ENCODE measurements at places on chromosomes 16 and 17.

DNA sequence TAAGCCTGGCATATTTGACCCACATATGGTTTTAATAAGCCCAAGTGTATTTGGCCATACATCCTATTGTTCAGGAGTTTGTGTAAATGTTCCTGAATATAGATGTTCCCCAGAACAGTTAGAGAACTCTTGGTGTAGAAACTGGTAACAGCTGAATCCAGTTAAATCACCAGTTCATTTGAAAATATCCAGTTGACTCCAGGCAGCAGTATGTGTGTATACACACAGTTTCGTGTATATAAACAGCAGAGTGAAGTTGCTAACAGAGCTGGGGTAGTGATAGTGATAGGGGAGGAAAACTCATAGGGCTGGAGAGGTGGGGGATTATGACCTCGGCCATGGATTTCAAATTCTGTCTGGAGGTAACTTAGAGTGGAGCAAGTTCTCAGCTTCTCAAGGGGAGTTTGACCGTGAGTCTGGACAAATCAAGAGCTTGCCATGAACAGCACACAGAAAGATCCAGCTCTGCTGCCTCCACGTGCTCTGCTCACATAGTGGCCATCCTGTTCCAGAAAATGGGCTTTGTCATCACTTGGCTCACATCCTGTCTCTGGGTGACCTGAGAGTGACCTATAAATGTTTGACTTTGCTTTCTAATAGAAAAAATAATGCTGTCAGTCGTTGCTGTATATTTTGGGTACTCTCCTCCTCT, 30.6 kb upstream of the MMD start:
- no peak for DNase-seq

GRCh38 chr16:58789351-58789750, 55.2 kb upstream of the GOT2 start:
- DNase-seq = no peak

DNA sequence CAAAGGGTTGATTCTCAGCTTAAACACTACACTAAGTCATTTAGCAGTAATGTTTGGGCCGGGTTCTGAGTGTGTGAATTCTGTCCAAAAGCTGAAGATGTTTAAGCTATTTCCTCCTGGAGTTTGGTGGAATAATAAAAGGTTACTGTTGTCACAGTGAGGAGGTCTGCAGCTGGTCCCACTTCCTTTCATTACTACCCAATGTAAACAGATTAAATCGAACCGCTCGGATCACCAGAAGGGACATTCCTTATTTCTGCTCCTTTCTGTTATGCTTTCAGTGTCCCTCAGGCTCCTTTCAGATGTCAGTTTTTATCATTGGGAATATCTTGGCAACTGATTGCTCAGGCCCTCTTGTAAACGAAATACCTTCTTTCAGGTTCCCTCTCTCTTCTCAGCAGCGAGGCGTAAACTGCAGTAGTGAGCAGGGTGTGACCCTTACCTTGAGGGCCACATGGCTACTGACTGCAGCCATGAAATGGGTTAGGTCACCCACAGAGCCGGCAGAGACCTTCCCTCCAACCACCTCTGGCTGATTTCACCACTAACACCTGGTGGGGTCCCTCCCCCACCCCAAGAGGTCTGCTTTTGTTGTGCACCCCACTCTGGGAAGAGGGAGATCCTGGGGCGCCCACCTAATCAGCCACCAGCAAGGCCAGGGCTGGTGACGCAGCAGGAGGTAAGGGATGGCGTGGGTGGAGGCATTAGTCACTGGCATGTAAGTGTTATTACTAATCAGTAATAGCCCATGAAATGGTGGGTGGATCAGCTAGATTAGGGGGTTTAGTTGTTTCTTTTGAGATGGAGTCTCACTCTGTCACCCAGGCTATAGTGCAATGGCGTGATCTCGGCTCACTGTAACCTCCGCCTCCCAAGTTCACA, 117.6 kb downstream of the VPS53 start:
- DNase-seq = peak; percentile 42

GRCh38 chr16:88700636-88701482, 5.3 kb downstream of the RNF166 start:
- DNase-seq = peak; percentile 98

DNA sequence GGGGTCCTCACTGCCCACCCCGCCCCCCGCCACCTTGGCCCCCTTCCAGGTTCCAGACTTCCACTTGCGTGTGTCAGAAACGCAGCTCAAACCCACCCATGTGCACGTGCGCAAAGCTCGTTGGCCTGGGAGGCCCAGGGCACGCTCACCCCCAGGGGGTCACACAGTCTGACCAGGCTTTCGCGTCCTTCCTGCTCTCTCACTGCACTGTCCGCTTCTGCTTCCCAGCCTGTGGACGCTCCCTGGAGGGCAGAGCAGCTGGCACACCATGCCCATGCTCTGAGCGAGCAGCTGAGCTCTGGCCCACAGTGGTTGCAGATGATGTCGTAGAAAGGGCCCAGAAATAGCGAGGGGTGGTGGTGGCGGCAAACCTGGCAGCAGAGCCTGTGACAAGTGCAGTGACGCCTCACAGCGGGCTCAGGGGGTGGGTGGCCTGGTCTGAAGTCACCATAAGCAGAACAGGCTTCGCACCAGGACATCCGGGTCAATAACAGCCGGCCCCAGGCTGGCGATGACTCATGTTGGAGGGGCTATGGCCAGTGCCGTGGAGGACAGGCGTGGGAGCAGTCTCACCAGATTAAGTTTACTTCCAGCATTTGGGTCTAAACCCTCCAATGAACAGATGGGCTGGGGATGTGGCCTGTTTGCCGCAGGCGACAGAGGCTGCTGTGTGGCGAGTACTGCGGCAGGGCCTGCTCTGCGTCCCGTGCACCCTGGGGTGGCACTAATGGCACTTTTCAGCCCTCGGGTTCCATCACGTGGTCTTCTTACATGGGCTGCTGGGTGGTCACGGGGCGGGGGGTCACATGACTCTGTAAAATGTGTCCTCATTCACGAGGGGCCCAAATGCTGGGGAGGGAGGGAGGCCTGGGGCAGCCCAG, 49.0 kb downstream of the NT5M start:
- DNase-seq = no peak

DNA sequence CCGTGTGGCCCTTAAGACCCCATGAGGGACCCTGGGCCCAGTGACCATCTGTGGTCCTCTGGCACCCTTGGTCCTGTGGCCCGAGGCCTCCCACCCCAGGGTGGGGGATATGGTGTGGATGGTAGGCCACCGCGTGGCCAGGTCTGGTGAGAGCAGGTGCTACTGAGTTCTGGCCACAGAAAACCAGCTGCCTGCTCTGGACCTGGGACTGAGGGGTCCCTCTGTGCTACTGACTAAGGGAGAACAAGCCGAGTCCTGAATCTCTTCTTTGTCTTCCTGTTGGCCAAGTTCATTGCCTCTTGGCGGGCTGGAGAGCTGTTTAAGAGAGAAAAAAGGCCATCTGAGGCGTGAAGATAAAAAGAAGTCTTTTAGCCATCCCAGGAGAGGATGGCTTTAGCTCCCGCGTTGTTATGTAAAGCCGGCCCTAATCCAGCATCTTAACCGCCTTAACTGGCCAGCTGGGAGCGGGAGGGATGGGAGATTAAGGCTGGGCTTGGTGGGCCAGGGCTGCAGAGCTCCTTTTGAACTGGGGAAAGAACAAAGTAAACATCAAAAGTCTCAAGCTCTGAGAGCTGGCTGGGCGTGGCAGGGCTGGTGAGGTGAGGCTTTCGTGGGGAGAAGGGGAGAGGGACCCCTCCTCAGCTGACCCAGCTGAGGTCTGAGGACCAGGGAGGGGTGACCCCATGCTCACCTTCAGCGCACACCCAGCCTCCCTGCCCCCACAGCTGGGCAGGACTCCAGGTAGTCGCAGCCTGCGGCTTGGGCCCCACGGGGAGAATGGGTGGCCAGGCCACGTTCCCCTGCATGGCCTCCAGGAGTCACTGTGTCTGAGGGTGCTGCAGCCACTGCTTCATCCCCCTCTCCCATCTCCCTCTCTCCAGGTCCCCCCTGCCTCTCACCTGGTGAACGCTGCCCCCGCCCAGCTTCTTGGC, 62.4 kb downstream of the NKD1 start:
- no peak for DNase-seq

DNA sequence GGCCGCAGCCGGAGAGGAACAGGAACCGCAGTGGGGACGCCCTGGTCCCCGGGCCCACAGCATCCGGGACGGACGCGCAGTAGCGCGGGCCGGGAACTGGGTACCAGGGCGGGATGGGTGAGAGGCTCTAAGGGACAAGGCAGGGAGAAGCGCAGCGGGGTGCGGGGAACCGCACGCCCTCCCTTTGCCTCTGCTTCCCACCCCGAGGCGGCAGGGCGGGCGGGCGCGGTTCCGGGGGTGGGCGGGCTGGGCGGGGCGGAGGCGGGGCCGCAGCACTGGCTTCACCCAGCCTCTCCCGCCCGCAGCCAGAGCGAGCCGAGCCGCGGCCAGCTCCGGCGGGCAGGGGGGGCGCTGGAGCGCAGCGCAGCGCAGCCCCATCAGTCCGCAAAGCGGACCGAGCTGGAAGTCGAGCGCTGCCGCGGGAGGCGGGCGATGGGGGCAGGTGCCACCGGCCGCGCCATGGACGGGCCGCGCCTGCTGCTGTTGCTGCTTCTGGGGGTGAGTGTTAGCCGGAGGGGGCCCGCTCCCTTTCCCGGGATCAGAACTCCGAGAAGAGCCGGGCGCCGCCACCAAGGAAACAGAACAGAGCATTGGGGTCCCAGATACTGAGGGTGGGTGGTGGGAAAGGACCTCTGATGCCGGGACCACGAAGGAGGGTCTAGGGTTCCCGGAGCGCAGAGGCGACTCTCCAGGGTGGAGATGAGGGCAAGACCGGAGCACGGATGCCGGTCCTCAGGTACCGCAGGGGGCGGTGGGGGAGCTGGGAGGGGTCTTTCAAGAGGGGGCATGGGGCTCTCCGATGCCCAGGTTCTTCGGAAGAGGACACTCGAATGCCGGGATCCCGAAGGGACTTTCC, at the start of gene NGFR:
Gene NGFR, plus strand, starts transcription at position 308 of the 856 bp plus-strand sequence. Its CDS starts 125 bp downstream, at position 433.
- peak; percentile 55 for DNase-seq

GRCh38 chr16:49637933-49638672, 217.8 kb downstream of the ZNF423 start:
- no peak for DNase-seq

- DNase-seq = no peak
These were observed 27.2 kb downstream of the HEATR9 start for GRCh38 chr17:35841505-35841904.

DNA sequence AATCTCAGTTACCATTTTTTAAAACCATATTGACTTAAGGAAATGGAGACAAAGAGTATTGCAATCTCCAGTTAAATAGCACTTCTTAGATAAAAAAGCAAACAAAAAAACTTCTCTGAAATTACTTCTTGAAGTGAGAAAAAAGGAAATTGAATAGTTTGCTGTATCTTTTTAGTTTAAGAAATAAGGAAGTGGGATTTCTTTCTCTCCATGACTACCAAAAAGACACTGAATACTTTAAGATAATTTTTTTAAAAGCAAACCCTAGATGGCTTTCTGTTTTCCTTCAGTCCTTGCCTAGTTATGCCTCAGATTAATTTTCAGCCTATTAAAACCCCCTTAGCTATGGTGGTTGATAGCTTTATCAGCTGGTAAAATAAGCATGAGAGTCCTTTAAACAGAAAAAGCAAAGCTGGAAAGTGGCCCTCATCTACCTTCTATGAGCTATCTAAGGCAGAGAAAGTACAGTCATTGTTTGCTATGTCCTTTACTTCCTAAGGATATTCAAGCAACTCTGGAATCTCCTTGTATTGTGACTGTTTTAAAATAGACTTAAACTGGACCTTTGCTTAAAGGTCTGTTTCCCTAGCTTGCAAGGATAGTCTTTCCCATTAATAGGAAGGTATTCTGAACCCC, 28.6 kb downstream of the TPPP3 start:
- DNase-seq = no peak

DNA sequence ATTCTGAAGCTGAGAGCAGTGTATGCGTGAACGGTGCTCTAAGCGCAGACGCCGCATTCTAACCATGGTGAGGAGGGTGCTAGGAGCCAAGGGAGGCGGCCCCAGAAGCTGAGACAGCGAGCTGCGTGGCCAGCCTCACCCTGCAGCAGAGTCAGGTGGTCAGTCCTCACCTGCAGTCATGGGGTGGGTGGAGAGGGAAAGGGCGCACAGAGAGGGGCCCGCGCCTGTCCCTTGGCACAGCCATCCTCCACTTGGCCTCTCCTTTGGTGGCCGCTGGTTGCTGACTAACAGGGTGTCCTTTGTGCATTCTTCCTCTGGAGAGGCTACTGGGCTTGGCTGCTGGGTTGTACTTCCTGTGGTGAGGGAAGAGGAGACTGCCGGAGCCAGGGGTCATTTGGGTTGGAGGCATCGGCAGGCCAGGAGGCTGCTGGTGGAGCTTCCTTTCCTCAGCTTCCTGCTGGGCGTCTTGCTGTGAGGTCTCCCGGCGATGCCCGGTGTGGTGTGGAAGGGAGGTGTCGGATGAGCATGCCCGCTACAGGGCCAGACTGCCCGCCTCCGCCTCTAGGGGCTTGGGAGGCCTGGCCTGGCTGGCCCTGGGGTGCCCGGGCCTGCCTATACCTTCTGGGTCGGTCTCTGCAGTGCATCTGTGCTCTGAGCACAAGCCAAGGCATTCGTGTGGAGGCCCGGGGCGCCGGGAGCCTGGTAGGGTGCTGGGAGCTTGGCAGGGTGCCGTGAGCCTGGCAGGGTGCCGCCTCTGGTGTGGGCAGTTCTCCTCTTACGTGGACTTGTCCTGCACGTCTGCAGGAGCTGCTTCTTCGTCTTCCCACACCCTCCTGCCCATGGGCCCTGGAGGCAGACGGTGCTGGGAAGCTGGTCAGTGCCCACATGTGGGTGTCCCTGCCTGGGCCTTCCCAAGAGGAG, 17.4 kb downstream of the RNF213 start:
- DNase-seq = no peak

- no peak for DNase-seq
These were observed 13.4 kb upstream of the RFFL start for GRCh38 chr17:35076874-35077273.

DNA sequence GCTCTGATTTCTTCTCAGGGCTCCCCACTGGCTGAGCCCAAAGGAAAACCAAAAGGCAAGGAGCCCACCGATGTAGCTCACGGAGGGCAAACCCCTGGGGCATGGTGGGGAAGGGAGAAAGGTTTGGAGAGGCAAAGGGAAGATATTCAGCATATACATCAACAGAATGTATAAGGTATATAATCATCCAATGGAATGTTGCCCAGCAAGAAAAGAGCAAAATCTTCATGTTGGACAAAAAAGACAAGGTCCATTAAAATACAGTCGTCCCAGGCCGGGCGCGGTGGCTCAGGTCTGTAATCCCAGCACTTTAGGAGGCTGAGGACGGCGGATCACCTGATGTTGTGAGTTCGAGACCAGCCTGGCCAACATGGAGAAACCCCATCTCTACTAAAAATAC, 1.6 kb downstream of the CPPED1 start:
- no peak for DNase-seq

DNA sequence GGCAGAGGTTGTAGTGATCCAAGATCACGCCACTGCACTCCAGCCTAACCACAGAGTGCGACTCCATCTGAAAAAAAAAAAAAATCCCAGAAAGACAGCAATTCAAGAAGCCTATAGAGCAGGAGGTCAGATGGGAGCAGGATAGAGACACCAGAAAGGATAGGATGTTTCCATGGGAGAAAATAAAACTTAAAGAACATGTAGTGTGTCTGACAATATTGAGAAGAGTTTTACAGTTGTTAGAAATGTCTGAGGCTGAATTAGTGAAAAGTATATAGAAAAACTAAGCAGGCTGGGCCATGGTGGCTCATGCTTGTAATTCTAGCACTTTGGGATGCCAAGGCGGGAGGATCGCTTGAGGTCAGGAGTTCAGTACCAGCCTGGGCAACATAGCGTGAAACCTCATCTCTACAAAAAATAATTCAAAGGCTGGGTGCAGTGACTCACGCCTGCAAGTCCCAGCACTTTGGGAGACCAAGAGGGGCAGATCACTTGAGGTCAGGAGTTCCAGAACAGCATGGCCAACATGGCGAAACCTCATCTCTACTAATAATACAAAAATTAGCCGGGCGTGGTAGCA, 15.3 kb upstream of the TRIM37 start:
- DNase-seq = no peak

Measured in activated CD4-positive, alpha-beta memory T cell treated with anti-CD3 and anti-CD28 coated beads for 36 hours (primary cell).